Epithelial cell of esophagus (primary cell): ENCODE measurements at places on chromosomes 1 and 21.
A peak's percentile ranks its signal among the peaks of the same experiment; 100 is the strongest.

DNA sequence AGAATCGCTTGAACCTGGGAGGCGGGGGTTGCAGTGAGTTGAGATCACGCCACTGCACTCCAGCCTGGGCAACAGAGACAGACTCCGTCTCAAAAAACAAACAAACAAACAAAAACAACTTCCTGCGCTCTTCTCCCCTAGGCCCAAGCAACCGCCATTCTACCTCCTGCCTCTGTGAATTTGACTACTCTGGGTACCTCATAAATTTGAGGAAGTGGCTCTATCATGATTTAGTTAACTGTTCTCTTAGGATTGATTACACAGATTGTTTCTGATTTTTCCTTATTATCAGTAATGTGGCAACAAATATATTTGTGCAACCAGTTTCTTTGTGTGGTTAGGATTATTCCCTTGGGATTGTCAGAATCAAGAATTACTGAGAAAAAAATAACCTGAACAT lies 29.7 kb downstream of the OPTC start:
- no peak for DNase-seq

DNA sequence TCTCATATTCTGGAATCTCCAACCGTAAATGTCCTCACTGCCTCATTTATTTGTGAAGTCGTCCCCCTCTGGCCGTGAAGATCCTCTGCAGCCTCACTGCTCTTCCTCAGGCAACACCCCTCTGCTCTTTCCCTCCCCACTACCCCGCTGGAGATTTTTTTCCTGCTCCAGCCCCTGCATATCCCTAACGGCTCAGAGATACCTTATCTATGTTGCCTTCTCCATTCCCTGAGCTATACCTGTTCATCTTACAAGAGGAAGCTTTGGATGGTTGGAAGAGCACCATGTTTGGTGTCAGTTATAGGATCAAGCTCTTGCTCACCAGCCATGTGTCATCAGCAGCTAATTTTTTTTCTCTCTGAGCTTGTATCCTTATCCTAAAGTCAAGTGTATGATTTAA lies 26.4 kb downstream of the LRRC8B start:
- peak; percentile 14 for DNase-seq

DNA sequence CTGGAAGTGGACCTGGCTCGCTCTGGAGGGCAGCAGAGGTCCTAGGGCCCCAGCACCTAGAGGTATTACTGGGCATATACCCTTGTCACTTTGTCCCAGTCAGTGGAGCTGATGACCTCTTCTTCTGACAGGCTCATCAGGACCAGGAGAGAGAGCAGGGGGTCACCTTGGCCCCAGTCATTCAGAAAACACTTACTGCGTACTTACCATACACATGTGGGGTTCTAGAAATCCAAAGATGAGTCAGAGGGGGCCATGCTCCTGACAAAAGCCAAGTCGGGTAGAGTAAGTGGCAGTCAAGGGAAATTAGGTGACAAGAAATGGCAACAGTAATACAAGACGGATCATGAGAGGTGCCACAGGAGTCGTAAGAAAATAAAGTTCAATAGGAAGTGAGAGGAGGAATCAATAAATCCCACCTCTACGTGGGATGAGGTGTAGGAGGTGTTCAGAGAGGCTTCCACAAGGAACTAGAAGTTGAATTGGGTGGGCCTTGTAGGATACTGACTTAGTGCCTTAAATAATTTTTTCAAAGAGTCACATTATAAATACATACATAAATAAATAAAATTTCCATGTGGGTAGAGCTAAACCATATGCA lies 6.8 kb downstream of the KCNC4 start:
- DNase-seq: no peak

DNA sequence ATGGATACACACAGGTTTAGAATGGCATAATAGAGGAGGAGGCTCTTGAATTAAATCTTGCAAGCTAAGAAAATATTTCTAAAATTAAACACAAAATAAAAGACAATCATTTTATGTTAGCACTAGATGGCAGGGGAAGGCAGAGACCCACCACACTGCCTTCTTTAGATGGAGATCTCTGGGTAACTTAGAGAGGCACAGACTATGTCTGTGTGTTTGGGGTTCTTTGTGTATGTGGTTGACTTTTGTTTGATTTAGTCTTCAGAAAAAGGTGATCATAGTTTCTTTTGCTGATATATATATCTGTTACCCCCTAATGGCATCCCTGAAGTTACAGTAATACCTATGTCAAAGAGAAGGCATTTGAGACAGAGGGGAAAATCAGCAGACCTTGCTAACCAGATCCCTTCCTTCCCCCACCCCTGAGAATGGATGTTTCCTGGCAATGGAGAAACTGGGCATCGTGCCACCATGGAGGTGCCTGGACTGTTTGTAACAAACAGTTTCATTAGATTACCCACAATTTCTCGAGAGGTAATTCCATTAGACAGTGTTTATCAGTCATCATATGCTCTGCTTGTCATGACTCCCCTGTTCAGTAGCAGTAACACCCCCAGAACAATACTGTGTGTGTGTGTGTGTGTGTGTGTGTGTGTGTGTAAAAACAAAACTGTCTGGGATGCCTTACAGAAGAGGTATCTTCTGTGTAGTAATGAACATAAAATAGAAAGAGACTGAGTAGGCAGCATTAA lies 228.3 kb upstream of the DEPDC1 start:
- peak; percentile 34 for DNase-seq

DNA sequence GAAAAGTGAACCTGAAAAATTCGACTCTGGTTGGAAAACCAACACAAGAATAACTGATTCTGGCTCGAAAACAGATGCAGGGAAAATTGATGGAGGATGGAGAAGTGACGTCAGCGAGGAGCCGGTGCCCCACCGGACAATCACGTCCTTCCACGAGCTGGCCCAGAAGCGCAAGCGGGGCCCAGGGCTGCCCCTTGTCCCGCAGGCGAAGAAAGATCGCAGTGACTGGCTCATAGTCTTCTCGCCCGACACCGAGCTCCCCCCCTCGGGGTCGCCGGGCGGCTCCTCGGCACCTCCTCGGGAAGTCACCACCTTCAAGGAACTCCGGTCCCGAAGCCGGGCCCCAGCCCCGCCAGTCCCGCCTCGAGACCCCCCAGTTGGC lies 1.9 kb downstream of the RUSC1 start:
- DNase-seq: peak; percentile 16

DNA sequence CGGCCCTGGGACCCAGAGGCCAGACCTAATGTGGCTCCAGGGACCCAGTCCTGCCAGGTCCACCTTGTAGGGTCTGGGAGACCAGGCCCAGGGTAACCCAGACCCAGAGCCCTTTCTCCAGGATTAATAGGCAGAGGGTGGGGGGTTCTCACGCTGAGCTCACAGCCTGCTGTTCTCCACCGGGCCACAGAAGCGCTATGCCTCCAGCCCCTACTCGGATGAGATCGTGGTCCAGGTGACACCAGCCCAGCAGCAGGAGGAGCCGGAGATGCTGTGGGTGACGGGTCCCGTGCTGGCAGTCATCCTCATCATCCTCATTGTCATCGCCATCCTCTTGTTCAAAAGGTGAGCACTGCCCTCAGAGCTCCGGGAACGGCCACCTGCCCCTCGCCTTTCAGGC lies 43.3 kb upstream of the KDM4A start:
- no peak for DNase-seq

- no peak for DNase-seq
Measured at GRCh38 chr21:33418691-33419090, 15.5 kb downstream of the IFNGR2 start.

- DNase-seq: peak; percentile 61
Measured at GRCh38 chr21:43808832-43809251, 19.5 kb downstream of the RRP1 start.

- no peak for DNase-seq
Measured at GRCh38 chr21:14952916-14953315, 111.9 kb downstream of the NRIP1 start.

DNA sequence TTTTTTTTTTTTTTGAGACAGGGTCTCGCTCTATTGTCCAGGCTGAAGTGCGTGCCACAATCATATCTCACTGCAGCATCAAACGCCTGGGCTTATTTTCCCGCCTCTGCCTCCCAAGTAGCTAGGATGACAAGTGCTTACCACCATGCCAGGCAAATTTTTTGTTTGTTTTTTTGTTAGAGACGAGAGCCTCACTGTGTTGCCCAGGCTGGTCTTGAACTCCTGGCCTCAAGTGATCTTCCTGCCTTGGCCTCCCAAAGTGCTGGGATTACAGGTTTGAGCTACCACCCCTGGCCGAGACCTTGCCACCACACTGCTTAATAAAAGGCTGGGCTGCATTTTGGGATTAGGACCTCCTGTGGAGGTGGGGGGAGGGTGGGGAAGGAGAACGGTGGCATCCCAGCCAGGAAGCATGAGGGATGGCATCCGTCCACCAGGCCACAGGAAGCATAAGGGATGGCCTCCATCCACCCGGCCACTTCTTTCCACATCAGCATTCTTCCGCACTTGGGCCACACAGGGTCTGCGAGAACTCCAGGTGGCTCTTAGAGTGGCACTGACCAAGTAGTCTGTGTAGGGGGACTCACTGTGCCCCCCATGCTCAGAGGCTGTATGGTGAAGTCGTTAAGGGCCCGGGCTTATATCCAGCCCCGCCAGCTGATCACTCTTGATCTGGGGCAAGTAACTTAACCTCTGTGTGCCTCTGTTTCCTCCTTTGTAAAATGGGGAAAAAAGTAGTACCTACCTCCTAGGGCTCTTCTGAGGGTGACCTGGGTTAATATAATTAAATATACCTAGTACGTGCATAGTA lies 75.0 kb downstream of the GALNT2 start:
- DNase-seq: no peak

GRCh38 chr1:36122062-36123030 lies 2.7 kb downstream of the COL8A2 start:
- DNase-seq: no peak
